Tibial nerve (tissue), 4 donors: ENCODE measurements at places on chromosomes 1 and 21.

GRCh38 chr1:167431909-167432650 is 86.2 kb downstream of the CD247 start:
- no peak for DNase-seq

DNA sequence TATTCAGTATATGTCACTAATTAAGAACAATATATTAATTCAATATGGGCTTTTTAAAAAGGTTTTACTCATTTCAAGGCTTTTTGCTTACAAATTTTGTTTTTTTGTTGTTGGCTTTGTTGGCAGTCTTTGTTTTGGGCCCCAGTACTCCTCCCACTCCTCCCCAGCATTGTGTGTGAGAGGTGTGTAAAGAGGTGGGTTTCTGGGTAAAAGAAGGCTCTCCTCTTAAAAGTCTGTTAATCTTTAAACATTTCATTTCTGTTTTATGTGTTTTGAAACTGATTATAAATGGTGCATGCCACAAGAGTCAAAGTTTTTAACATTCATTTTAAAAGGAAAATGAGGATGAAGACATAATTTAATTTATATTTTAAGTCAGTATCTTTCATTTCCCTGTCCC is 79.6 kb downstream of the SASS6 start:
- DNase-seq, result no peak

DNA sequence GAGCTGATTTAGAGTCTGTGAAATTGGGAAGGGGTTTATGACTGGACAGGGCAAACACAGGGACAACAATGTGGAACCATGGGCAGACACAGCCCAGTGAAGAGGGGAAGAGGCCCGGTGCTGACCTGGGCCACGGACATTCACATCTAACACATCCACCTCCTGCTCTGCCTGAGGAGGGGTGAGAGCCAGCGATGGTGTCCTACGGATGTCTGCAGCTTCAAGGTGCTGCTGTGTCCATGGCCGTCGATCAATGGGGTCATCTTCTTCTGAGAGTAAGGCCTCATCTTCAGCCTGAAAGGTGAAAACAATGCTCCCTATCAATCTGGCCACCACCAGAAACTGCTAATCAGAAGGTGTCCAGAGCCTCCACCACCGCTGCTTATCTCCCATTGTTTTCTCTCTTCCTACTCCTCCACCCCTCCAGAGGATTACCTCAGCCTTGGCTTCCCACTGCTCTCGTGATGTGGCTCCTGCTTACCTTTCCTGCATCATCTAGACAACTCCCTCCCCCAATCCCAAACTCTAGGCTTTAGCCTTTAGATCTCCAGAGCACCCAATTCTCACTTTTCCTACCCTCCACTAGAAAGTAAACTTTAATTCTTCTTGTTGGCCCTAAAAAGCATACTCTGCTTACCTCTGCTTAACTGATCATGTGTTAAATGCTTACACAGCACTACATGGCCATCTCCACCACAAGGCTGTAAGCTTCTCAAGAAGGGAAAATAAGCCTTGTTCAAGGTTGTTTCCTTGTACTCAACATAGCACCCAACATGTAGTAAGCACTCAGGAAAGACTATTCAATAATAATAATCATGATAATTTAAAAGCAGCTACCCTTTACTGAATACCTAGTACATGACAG is 24.0 kb upstream of the ADAM30 start:
- DNase-seq, result no peak

GRCh38 chr21:34189506-34189905 is 116.1 kb downstream of the MRPS6 start:
- no peak for DNase-seq

GRCh38 chr1:22673486-22674409 is 20.7 kb downstream of the C1QB start:
- peak; percentile 60 for DNase-seq

GRCh38 chr1:87334351-87335174 is 5.9 kb downstream of the LMO4 start:
- DNase-seq, result no peak

- DNase-seq, result peak; percentile 70
These were observed 19.4 kb upstream of the KIF21B start for GRCh38 chr1:201042779-201043461.

DNA sequence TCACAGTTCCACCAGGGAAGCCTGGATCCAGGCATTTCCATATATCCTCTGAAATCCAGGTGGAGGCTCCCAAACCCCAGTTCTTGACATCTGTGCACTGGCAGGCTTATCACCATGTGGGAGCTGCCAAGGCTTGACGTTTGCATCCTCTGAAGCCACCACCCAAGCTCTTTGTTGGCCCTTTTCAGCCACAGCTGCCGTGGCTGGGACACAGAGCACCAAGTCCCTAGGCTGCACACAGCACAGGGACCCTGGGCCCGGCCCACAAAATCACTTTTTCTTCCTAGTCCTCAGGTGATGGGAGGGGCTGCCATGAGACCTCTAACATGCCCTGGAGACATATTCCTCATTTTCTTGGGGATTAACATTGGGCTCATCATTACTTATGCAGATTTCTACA is 22.3 kb downstream of the RNPC3 start:
- no peak for DNase-seq

DNA sequence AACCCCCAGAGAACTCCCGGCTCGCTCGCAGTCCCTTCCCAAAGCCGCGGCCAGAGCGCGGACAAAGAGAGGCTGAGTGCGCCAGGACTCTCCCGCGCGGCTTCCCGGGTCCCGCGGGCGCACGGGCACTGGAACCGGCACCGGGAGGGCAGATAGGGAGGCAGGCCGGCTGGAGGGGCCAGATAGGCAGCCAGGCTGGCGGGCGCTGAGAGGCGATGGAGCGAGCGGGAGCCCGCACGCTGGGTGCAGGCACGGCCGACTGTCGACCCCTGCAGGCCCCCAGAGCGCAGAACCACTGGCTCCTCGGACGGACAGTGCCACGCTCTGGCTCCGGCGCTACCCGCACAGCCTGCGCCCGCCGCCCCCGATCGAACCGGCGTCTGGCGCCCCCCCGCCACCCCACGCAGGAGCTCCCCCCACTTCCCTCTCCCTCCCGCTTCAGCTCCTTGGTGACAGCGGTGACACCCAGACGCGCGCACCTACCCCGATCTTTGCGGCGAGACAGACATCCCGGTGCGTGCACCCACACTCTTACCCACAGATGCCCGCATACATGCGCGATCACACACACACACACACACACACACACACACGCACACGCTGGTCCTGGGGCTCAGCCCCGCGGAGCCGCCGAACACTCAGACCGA is 534 bp downstream of the SLC6A9 start:
- DNase-seq, result no peak

GRCh38 chr1:17112496-17113236 is 6.6 kb downstream of the PADI2 start:
- DNase-seq, result no peak

GRCh38 chr1:225445639-225446594 is 18.1 kb upstream of the LBR start:
- DNase-seq, result no peak

GRCh38 chr21:31092832-31093625 is 54.8 kb upstream of the KRTAP19-8 start:
- DNase-seq, result no peak

GRCh38 chr1:185969524-185969991 is 235.4 kb downstream of the HMCN1 start:
- DNase-seq, result no peak

DNA sequence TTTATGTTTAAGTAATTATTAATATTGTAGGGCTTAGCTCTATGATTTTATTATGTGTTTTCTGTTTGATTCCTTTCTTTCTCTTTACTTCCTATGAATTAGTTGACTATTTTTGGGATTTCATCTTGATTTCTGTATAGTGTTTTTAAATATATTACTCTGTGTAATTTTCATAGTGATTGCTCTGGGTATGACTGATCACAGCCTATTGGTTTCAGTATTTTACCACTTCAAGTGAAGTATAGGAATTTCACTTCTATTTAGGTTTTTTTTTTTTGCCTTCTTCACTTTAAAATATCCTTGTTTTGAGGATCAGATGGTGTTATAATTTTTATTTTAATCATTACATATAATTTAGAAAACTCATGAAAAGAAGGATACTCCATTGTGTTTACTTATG is 94.8 kb downstream of the CRB1 start:
- no peak for DNase-seq

DNA sequence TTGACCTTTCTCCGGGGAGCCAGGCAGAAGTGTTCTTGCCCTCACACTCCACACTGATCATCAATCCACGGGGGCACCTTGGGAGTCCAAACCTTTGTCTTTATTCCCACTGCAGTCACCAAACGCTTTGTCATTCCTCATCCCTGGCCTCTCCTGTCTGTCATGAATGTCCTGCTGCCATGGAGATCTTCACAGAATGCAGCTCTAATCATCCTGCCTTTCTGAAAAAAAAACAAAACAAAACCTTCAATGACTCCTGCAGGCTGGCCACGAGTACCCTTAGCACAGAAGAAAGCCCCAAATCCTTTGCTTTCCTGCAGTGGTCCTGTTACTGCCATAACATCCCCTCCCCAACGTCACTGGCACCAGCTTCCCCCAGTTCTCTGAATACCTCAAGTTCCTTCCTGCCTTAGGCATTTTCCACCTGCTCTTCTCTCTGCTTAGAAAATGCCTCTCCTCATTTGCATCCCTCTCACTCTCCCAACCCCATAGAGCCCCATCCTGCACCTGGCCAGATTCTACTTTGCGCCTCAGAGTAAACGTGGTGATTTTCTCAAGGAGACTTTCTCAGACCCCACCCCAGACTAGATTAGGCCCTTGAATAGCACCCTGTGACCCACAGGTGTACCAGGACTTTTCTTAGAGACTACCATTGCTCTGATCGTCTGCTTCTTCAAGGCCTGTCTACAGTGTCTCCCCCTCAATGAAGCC is 131.2 kb downstream of the AK5 start:
- DNase-seq, result no peak

DNA sequence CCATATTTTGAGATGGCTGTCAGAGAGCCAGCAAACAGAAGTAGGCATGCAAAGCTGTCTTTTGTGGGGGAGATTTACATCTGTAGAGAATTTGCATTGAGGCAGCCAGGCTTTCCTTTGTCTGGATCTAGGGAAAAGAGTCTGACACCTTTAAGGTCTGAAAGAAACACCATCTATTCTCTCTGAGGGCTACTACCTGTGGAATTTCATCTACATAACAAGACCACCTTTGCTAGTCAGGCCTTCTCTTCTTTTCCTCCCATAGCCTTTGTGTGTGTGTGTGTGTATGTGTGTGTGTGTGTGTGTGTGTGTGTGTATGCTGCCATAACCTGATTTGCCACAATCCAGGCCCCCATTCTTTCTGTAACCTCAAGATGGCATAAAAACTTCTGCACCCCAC is 28.4 kb upstream of the DMRTB1 start:
- DNase-seq, result no peak

GRCh38 chr1:181640956-181641355 is 157.6 kb downstream of the CACNA1E start:
- DNase-seq, result no peak

GRCh38 chr1:19960591-19960990 is 18.8 kb downstream of the PLA2G2A start:
- DNase-seq, result no peak

DNA sequence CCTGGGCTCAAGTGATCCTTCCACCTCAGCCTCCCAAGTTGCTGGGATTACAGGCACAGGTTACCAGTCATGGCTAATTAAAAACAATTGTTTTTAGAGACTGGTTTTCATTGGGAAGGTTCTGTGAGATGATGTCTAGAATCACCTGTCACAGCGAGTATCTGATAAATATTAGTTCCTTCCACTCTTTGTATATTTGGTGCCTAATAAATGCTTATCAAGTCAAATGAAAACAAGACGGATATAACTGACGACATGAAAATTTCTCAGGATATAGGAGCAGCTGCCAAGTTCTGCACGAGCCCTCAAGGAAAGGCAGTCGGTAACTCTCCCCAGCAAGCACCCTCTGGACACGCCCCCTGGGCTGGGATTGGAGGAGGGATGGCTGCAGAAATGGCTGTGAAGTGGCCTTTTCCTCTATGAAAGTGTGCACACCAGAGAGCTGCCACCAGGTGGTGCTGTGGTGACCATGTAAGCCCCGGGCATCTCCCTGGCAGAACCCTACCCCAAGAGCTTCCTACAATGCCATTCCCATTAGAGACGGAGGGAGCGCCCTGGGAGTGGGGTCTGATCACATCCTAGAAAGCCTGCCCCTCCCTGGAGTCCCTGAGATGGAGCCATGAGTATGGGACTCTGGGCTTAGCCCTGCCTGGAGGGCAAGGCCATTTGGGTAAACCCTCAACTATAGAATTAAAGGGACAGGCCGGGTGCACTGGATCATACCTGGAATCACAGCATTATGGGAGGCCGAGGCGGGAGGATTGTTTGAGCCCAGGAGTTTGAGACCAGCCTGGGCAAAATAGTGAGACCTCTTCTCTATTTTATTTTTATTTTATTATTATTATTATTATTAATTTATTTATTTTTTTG is 50.9 kb downstream of the HTR6 start:
- peak; percentile 91 for DNase-seq

DNA sequence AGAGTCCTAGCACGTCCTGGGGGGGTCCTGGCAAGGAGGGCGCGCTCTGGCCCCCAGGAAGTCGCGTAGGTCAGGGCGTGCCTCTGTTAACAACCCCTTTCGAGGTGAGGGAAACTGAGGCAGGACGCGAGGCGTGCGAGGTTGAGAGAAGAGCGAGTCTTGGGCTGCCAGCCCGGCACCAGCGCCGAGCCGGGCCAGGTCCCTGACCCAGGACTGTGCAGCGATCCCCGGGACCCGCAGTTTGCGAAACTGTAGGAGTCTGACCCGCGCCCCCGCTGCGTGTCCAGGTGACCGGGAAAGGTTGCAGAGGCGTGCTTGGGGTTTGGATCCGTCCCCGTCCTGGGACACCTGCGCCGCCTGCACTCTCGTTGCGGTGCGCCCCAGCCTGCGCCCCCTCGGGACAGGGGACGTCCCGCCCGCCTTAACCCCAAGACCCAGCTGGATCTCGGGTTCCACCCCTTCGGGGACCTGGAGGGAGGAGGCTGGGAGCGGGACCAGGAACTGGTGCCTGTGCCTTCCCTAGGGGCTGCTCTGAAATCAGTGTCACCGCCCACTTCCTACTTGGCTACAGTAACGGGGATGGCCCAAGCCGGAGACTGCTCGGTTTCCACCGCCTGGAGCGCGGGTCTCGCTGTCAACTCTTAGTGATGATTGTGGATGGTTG is 493 bp downstream of the DISC1 start:
- DNase-seq, result peak; percentile 44

DNA sequence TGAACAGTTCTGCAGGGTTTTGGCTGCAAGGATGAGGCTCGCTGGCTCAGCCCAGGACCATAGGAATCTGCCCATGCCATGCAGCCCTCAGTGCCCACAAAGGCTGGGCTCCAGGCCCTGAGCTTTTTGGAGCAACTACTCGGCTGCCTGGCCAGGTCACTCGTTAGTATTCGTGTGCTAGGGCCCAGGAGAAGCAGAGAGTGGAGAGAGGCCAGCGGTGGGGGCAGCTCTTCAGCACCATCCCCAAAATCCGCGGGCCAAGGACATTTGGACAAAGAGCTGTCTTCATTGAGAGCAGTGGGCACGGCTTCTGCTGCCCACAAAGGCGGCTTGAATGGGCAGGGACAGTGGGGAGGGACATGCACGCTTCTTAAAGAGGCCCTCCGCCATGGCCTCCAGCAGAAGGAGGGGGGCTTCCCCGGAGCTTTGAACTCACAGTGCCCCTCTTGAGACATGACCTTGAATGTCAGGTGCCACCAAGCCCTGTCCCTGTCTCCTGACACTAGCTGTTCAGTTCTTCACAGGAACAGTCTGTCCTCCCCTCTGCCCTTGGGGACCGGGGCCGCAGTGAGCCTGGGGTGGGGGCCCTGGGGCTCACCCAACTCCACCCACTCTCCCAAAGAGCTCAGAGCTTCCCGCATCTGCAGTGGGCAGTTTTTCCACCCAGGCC is 106.1 kb upstream of the ARHGEF16 start:
- no peak for DNase-seq

GRCh38 chr1:232123775-232124659 is 497.4 kb downstream of the DISC1 start:
- DNase-seq, result no peak
